ENCODE measurements at places on chromosomes 7 and 10. TPM values are rescaled to one million over a fixed set of nuclear protein-coding genes. Genes with fewer than 3 reads are reported as not detected.

CDHR3 gene
- 3.0 TPM for total RNA-seq

ANLN gene
- 51.8 TPM for total RNA-seq

EPHB6 gene
- 23.6 TPM for total RNA-seq

THNSL1 gene
- 2.3 TPM for total RNA-seq

APBB1IP gene
- 74.4 TPM for total RNA-seq

MAD1L1 gene
- 146 TPM for total RNA-seq

OR2A7 gene
- 4.5 TPM for total RNA-seq

ICA1 gene
- 2.6 TPM for total RNA-seq

REPIN1 gene
- total RNA-seq: 56.6 TPM

HOXA7 gene
- not detected for total RNA-seq

Measured in activated naive CD4-positive, alpha-beta T cell treated with anti-CD3 and anti-CD28 coated beads, Interleukin-2, amount 10 ng/mL, durations not matched to agents 5 hours and 36 hours (primary cell).